Ammon's horn (tissue), 1 donor: ENCODE measurements at places on chromosomes 2 and 18.

- no peak for DNase-seq
Observed at GRCh38 chr2:144443837-144444817, 75.8 kb downstream of the ZEB2 start.

- peak; percentile 67 for DNase-seq
Observed at GRCh38 chr2:201643216-201643890, at the start of gene TMEM237. TSS of gene TMEM237 (minus strand) at chr2:201643503. CDS start at chr2:201643400, 103 bp downstream.

GRCh38 chr18:48934415-48934722 lies 16.4 kb downstream of the SMAD7 start:
- DNase-seq, result no peak

GRCh38 chr2:176531608-176532007 lies 262.4 kb downstream of the MTX2 start:
- no peak for DNase-seq

GRCh38 chr2:233766416-233766815 lies 6.3 kb downstream of the UGT1A1 start:
- DNase-seq, result no peak

DNA sequence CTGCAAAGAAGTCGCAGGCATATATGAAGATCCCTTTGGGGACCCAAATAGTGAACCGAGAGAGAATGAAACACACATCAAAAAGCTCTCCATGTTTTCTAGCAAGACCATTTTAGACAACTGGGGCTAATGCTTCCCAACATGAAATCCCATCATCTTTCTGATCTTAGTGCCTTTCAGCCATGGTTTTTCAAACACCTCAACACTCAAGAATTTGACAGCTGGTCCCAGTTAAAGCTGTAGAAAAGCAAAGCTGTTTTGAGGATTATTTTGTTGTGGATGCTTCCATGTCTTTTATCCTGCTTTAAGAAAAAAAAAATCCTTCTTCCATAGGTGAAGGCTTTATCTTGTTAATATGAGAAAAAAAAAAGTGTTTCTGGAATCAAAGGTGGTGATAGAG lies 259.1 kb downstream of the STK39 start:
- no peak for DNase-seq

DNA sequence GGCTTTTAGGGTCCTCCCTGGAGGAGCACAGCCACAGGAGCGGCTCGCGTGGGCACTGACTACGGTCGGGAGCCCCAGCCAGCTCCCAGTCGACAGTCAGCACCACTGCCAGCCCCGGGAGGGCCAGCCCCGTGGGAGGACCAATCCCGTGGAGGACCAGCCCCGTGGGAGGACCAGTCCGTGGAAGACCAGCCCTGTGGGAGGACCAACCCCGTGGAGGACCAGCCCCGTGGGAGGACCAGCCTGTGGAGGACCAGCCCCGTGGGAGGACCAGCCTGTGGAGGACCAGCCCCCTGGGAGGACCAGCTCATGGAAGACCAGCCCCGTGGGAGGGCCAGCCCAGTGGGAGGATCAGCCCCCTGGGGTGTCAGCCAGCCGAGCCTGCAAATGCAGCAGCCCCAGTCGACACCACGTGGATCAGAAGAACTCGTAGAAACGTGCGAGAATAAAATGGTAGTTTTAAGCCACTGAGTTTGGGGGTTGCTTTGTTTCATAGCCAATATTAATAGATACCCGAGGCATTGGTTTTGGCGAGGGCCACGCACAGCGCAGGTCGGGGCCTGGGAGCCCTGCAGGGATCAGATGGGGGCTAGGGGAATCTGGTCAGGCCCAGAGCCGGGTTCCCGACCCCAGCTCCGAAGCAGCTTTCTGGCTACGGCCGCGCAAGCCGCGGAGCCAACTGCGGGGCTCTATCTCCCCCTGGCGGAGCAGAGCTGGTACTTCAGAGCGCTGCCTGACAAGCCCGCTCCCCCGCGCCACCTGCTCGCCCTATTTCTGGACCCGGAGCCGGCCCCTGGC lies 73.0 kb downstream of the TEX51 start:
- DNase-seq, result peak; percentile 83

DNA sequence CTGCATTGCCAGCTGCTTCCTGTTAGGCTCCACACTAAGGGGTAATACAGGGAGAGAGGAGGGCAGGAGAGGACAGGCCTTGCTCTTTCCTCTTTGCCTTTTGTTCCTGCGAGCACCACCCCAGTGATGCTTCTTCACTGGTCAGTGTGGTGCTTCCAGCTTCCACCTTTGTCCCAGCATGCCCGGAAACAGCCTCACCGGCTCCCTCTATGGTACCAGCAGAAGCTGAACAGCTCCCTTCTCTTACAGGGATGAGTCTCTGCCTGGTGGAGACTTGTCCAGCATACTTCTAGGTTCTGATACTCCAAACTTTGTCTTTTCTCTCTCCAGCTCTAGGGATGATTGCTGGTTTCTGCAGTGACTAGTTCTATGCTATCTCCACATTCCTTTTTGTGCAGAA lies 413.3 kb downstream of the TSN start:
- no peak for DNase-seq

DNA sequence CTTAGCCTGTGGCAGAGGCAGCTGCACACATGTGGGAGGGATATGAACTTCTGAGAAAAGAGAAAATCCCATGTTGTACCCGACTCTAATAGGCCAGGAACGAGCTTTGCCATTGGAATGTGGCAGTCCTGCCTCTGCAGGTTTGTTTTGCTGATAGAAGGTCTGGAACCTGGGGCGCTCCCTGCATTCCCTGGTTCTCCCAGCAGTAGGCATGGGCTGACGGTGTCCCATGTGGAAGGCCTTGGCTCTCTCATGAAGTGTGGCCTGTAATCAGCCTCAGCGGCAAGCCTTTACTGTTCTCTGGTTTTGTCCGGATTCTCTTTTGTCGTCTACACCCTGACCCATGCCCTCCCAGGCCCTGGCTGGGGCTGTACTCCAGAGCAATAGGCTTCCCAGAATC lies 72.3 kb downstream of the KIF5C start:
- no peak for DNase-seq

DNA sequence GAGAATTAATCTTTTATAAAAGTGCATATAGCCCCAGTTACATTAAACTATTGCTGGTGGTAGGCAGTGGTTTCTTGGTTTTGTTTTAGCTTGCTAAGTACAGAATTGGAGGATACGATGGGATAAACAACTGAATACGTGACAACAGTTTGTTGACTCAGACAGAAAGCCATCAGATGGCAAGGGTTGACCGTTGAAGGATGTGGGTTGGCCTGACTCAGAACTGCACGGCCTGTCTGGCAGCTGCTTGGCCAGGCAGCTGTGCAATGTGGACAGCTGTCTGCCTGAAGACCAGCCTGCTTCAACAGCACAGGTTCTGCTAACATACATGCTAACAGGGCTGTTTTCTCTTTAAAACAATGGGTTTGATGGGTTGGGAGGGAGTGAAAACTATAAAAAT lies 46.6 kb downstream of the PRKRA start:
- DNase-seq, result no peak

DNA sequence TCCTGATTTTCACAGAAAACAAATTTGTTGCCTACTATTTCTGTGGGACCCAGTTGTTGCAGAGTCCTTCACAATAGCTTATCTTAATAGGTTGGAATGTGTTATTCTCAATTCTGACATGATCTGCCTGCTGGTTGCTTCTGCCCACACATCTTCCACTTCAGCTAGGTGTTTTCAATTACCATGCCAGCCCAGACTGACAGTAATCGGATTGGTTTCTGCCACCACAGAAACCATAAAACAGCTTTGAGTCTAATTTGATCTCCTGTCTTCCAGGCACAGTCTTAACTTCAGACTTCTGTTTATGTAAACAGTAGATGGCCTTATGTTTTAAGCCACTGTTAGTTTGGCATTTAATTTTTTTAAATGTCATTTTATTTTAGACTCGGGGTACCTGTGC lies 248.2 kb upstream of the RBMS1 start:
- no peak for DNase-seq

DNA sequence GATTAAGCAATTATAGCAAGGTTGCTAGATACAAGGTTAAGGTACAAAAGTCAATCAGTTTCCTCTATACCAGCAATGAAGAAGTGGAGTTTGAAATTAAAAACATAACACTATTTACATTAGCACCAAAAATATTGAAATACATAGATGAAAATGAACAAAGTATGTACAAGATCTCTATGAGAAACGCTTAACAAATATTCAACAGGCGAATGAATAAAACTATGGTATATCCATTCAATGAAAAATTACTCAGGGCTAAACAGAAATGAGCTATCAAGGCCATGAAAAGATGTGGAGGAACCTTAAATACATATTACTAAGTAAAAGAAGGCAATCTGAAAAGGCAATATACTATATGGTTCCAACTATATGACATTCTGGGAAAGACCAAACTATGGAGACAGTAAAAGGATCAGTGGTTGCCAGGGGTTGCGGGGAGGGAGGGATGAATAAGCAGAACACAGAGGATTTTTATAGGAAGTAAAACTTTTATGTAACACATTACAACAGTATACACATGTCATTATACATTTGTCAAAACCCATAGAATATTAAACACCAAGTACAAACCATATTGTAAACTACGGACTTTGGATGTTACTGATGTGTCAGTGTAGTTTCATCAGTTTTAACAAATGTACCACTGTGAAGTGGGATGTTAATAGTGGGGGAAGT lies 62.1 kb downstream of the RMDN2 start:
- no peak for DNase-seq

GRCh38 chr2:43224131-43224570 lies 2.3 kb downstream of the ZFP36L2 start:
- DNase-seq, result peak; percentile 80

DNA sequence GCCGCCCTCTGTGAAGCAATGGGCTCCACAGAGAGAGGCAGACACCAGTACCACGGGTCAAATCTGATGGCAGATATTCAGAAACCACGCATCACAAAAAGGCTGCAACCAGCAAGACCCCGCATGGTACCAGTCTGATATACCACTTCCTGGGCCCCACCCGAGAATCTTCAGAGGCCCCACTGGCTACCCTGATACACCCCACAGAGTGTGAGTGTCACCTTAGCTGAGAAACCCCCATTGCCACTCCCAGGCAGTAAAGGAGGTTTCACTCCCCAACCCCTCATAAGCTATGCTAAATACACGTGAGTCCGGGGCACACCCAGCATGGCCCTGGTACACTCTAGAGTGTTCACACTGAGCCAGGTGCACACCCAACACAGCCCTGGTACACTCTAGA lies 160.0 kb downstream of the EIPR1 start:
- DNase-seq, result no peak

DNA sequence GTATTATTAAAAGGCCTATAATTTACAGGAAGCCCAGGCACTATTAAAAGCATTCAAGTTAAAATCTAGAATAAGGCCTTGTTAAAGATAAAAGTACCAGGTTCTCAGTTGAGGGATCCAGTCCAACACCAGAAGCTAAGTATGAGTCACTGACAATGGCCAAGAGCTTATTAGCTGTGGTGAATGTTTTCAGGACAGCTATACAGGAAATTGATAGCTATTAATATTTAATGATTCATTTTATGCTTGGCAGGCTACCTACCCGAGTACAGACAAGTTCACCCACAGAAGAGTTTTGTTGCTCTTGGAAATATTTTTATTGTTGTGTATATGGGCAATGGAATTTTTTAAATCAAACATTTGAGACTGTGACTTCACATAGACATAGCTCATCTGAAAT lies 729.6 kb upstream of the ZNF804A start:
- peak; percentile 29 for DNase-seq

- DNase-seq, result no peak
Observed at GRCh38 chr2:100397118-100397860, 20.2 kb downstream of the CHST10 start.

DNA sequence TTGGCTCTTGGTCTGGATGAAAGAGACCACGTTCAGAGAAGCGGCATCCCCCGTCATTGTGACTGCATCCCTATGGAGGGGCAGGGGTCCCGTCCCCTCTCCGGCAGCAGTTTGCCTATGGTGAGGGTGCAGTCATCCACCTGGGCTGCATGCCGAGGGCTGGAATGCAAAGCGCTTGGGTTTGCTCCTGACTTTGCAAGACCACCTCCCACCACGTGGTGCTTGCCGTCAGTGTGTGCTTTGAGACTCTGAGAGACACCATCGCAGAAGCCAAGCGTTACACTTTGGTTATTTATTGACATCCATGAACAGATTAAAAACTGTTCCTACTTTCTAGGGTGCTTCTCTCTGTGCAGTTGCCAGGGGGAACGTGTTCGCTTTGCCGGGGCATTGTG lies 59.5 kb downstream of the SH3RF3 start:
- no peak for DNase-seq

DNA sequence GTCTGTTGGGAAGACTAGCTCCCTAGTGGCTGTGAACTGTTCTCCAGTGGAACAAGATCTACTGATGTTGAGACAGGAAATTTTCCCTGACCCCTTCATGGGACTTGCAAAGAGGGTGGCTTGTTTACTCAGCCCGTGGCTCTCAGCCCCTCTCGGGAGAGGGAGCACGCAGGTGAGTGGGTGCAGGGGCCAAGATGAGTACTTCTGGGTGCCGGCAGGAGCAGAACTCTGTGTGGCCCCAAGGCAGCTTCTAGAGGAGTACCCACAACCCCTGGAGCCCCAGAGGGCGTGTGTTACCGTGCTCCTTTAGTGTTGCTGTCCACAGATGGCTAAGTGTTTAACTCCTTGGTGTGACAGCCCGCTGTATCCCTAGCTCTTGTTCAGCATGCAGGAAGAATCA lies 68.2 kb upstream of the CNGA3 start:
- no peak for DNase-seq

DNA sequence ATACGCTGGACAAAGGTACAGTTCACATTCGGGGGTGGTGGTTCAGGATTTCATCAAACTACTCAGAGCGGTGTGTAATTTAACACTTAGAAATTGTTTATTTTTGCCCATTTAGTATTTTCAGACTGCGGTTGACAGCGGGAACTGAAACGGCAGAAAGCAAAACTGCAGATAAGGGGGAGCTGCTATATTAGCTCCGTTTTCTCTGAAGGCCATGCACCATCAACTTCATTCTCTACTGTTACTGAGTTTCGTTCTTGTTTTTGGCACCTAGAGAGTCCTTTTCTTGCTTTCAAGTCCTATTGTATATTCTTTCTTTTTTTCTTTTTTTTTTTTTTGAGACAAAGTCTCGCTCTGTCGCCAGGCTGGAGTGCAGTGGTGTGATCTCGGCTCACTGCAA lies 121.5 kb upstream of the SP3 start:
- no peak for DNase-seq

DNA sequence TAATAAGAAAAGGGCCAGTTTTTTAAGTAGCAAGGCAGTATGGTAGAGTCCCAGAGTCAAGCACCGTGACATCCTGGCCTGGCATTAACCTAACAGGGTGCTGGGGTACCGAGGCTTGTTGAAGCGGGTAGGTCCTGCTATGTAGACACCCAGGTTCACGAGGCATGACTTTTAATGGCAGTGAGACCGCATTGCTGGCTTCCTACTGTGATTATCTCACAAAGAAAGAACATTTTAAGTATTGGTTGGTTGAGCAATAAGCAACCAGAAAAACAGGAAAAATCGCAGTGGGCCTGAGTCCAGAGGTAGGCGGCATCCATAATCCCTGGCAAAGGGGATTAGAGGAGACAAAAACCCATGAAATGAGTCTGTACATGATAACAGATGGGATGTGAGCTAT lies 927.9 kb upstream of the ACVR2A start:
- DNase-seq, result no peak

DNA sequence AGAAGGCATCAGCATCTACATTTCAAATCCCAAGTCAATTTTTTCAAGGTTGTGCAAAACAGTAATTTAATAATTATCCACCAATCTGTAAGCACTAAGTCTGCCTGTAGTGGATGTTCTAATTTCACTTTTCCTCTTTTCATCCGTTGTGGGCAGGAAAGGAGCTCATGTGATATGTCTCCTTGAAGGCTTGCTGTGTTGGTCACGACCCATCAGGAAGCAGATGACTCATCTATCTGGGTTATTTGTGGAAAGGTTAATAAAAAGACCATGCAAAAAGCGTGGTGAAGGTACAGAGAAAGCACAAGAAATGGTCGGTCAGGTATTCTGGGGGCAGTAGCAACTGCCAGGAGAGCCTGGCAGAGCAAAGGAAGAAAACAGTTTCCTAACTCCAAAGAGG lies 476.7 kb upstream of the RAB6C start:
- DNase-seq, result no peak
